ENCODE measurements at places on chromosomes 5 and 9. TPM values are rescaled to one million over a fixed set of nuclear protein-coding genes. Genes with fewer than 3 reads are reported as not detected.

GRCh38 chr5:151614565-151614964, 23.4 kb upstream of the FAT2 start:
- DNase-seq = no peak

- DNase-seq = no peak
These were observed 38.0 kb upstream of the TCERG1 start for GRCh38 chr5:146409054-146409671.

DNA sequence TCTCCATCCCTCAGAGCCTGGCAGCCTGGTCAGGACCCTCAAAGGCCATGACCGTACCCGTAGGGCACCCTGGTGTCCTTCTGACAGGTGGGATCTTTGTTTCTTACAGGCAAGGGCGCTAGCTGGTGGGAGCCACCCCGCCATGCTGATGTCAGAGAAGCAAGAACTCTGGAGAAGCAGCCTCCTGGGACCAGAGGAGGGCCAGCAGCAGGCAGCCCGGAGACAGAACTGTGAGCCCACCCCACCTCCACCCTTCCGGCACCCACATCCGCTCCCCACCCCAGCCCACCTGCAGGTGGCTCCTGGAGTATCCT, 42.2 kb upstream of the IL17B start:
- no peak for DNase-seq

DNA sequence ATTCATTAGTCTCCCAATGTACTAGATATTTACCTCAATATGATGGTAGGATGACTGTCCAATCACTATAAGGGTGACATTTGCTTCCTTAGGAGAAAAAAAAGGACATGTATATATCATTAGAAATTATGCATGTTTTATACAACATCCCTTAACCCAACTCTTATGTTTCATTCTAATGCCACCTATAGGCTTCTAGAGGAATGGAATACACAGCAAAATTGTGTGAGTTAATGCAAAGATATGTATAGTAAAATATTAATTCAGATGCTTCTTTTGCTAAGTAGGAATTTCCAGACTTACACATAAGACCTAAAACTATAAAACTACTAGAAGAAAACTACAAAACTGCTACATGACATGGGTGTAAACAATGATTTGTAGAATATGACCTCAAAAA, 3.5 kb downstream of the PRXL2C start:
- peak; percentile 19 for DNase-seq

- no peak for DNase-seq
These were observed 668.1 kb upstream of the WWC1 start for GRCh38 chr5:167623354-167623753.

Gene PCDHGC5
- not detected for polyA plus RNA-seq

GRCh38 chr5:149846021-149846420, 98.6 kb downstream of the PDE6A start:
- DNase-seq = no peak

DNA sequence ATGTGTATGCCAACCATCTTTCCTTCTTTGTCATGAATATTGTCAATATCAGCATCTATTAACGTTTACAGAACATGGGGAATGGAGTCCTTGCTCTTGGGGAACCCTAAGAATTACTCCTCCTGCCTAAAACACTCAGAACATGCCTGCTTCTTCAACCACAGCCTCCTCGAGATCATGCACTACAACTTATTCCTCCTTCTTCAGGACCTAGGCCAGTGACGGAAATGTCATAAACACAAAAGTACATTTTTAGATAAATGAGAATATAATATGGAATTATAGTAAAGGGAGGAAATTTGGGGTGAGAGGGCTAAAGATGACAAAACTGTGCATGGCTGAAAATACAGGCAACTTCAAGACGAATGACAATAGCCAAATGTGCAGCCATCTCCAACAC, 3.1 kb upstream of the IFNK start:
- DNase-seq = no peak

- DNase-seq = no peak
These were observed 149.6 kb downstream of the PRR16 start for GRCh38 chr5:120613729-120614128.

Gene SH2D3C
- polyA plus RNA-seq = 8.7 TPM

GRCh38 chr5:27482663-27483062, 444.3 kb upstream of the CDH9 start:
- DNase-seq = no peak

- DNase-seq = no peak
These were observed 444.3 kb downstream of the ENC1 start for GRCh38 chr5:74196233-74196632.

- DNase-seq = no peak
These were observed 10.3 kb upstream of the NME5 start for GRCh38 chr5:138149530-138149929.

Gene ENDOG
- 21.2 TPM for polyA plus RNA-seq

Gene CCDC183
- polyA plus RNA-seq = 0.64 TPM

DNA sequence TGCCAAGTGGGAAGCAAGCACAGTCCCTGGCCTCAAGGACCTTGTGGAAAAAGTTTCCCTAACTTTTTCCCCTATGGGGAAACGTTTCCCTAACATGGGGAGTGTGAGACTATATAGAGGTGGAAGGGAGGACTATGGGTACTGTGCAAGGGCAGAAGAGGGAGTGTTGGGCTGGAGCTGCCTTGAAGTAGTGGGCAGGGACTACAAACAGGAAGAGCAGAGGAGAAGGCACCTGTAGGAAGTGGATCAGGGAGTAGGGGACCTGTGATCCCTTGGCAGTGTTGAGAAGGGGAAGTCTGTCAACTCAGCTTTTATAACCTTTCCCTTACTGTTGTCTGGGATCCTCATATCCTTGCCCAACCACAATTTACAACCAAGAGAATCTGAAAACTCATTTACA, 1.4 kb downstream of the CMYA5 start:
- DNase-seq = no peak

Gene PLPPR1
- not detected for polyA plus RNA-seq

DNA sequence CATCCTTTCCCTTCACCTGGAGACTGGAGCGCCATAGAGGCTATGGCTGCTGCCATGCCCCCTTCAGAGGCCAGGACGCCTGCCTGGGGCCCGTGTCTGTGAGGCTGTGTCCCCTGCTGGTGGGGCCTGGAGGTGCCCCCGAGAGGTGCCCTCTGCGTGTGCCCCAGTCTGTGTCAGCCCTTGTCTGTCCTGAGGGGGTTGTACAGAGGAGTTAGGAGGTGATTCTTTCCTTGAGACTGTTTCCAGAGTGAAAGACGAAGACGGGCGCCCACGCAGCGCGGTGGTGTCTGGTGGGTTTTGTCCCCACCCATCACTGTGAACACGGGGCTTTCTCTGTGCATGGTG, 24.6 kb downstream of the TRAF2 start:
- DNase-seq = no peak

- DNase-seq = no peak
These were observed 92.8 kb upstream of the ELL2 start for GRCh38 chr5:96054311-96055030.

- DNase-seq = no peak
These were observed 5.8 kb upstream of the NKD2 start for GRCh38 chr5:1002836-1003235.

DNA sequence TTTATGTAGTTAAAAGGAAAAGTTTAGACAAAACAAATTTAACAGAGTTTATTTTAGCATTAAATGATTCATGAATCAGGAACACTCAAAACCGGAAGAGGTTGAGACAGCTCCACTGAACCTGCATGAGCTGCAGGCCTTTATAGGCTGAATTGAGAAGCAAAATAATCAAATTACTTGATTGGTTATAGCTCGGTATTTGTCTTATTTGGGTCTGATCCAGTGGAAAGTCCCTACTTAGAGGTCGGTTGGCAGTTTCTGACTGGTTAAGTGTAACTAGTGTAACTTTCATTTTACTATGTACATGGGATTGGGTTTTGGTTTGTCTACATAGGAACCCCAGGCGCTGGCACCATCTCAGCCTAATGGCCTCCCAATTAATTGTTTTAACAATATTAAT, 74.1 kb upstream of the PIK3R1 start:
- DNase-seq = peak; percentile 30

DNA sequence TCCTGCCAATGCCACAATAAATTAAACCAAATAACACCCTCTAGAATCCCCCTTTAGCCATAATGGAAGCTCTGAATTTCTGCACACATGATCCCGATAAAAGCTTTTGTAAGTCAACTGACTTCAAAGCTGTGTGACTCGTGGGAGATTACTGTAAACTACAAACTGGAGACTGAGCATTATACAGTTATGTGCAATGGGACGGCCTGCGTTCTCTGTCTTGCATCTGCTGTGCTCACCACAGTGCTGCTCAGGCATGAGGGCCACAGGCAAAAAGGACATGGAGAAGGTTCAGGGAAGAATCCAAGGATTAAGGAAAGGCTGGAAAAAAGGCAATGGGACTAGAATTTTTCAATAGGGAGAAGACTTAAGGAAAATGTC, 184.2 kb downstream of the FANCC start:
- no peak for DNase-seq

Gene ZFP37
- 3.0 TPM for polyA plus RNA-seq

- DNase-seq = no peak
These were observed 86.1 kb downstream of the ADAMTS6 start for GRCh38 chr5:65395526-65396155.

DNA sequence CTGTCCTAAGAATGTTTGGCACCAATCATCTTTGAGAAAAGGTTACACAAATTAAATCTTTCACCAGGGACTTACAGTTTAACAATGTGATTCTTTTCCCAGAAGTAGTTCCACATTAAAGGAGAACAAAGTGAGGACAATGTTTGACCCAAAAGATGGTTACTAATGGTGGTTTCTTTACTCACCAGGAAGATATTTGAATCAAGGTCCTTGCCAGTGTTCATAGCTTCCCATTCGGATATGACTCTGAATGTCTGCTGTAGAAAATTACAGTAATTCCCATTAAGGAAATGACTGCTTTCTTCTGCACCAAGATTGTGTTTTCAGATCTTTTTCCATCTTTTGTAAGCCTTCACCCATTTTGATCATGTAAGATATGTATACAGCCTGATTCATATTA, 114.6 kb upstream of the ADAMTSL1 start:
- DNase-seq = no peak

DNA sequence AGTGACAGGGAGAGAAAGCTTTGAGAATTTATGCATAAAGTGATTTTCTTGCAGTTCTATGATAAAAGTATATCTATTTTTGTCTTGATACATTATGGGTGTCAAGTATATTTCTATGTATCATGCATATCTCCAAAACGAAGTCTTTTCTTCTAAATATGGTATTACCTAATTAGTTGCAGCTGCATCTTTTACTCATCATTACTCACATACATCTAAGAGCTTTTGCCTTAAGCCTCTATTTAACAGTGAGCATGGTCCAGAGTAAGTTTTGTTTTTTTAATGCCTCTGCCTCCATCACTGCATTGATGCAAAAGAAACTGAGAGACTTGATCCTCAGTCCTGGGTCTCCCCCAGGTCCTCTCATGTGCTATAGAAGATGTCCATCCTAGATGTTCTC, 40.0 kb upstream of the SMC5 start:
- no peak for DNase-seq

GRCh38 chr5:142753116-142753631, 17.0 kb upstream of the ARHGAP26 start:
- no peak for DNase-seq

Gene C1QTNF2
- not detected for polyA plus RNA-seq

GRCh38 chr9:97508852-97509251, 7.4 kb downstream of the TMOD1 start:
- no peak for DNase-seq

Gene RNF224
- polyA plus RNA-seq = not detected

Gene FOXI1
- polyA plus RNA-seq = not detected

DNA sequence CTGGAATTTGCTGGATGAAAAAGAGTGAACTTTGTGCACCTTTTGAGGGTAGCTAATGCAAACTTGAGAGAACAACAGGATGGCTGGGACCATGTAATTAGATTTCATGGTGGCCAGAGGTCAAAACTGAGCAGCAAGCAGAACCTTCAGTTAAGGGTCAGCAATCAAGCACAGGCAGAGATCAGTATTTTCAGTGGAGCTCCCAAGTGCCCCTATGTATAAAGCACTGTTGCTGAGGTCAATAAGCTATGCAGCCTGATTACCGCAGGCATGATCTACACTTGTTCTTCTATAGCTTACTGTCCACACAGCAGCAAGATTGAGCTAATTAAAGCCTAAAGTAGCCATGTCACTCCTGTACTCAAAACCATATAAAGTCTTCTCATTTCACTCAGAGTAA, 62.1 kb upstream of the TMC1 start:
- no peak for DNase-seq

Gene UGT3A1
- polyA plus RNA-seq = not detected

DNA sequence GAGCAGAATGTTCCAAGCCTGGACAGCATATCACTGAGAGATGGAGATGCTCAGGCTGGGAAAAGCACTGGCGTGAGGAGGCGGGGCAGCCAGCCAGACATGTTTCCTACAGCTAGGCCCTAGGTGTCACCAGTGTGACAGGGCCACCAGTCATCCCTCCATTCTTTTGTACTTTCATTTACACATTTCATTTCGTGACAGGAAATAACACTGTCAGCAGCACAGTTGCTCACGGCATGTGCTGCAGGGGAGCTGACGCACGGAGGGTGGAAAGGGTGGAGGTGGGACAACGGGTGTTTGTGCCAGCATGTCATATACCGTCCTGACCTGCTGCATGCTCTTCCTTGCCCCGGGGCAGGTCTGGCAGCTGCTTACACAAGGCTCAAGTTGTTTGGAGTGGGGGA, 14.8 kb upstream of the CEMIP2 start:
- DNase-seq = peak; percentile 88

GRCh38 chr5:52983731-52984636, 5.2 kb upstream of the ITGA2 start:
- DNase-seq = no peak

- no peak for DNase-seq
These were observed 57.7 kb upstream of the MEF2C start for GRCh38 chr5:88940713-88941112.
